ENCODE measurements at places on chromosomes 1 and 21. TPM values are rescaled to one million over a fixed set of nuclear protein-coding genes. Genes with fewer than 3 reads are reported as not detected.

DNA sequence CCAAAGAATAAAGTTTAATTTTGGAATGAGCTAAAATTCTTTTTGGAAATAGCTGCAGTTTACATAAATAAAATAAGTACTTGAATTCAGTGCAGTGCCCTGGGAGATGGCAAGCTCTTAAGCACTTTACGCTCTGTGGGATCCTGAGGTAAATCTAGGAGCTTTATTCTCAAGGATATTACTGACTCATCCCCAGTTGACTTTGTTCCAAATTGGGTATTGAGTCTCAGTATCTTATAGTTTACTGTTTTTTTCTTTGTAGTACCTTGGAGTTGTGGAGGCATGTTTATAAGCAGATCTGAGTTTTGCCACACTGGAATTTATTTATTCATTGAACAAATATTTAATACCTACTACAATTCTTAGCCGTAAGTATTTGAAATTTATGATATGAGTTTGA, 27.4 kb upstream of the HRNR start:
- H3K4me3 ChIP-seq = no peak overlapping the region
- DNase-seq = no peak

DNA sequence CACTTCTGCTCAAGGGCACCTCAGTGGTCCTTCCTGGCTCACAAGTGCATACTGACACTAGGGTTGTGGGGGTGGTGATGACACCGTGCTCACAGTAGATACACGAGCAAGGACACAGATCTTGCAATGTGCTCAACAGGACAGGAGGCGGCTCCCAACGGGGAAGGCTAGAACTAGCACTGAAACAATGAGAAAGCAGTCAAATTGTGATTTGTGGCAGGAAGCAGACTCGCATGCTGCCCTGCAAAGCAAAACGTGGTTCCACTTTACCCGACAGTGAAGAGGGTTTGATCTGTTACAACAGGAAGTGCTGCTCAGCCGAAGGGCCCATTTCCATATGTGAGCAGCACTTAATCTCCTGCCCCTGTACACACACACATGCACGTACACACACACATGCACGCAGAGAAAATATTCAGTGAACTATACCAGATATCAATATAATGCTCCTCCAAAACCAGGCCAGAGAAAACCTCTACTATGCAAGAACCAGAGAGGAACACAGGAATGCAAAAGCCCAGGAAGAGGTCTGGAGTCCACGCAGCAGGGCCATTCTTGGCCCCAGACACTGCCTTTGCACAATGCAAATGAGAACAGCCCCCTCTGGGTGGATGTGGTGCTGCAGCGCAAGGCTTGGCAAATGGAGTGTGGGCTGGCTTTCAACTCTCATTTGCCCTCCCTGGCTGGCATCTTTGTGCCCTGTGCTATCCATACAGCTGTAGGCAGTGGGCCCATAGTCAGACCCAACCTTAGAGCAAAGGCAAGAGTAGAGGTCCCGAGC, 47.1 kb downstream of the KANK4 start:
- H3K4me1 ChIP-seq = peaks cover 12% of the 10 kb centered on the region
- H3K36me3 ChIP-seq = peaks cover 5% of the 10 kb centered on the region
- DNase-seq = no peak
- H3K4me3 ChIP-seq = no peak overlapping the region
- H3K27ac ChIP-seq = no peak overlapping the region

GRCh38 chr1:24704411-24705259, 40.6 kb upstream of the CLIC4 start:
- H3K36me3 ChIP-seq = no peaks in the 10 kb centered on the region
- no peak for DNase-seq
- H3K27me3 ChIP-seq = no peaks in the 10 kb centered on the region

- peak overlapping the region; percentile 91 for H3K4me3 ChIP-seq
- no peaks in the 10 kb centered on the region for H3K27me3 ChIP-seq
- peak overlapping the region; percentile 99 for H3K27ac ChIP-seq
Observed at GRCh38 chr1:185314411-185314810, 2.6 kb downstream of the IVNS1ABP start.

DNA sequence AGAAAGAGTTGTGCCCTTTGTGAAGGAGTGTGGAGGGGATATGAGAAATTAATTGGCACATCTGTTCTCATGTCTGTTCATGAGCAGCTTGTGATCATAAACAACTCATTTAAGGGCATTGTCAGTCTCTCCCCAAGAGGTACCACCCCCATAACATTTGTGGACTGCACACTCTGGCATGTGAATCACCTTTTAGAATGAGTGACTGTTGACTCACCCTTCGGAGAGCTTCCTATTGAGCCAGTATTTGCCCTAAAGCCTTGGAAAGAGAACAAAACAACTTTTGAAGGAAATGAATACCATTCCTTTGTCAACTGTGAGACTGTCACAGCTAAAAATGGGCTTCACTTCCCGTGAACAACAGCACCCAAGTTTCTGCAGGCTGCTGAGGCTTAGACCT, 27.5 kb upstream of the MYSM1 start:
- no peak for DNase-seq
- no peaks in the 10 kb centered on the region for H3K27me3 ChIP-seq

The GJB4 gene
- total RNA-seq = 0.12 TPM
